ENCODE measurements at places on chromosomes 5 and 9.
A peak's percentile ranks its signal among the peaks of the same experiment; 100 is the strongest.

DNA sequence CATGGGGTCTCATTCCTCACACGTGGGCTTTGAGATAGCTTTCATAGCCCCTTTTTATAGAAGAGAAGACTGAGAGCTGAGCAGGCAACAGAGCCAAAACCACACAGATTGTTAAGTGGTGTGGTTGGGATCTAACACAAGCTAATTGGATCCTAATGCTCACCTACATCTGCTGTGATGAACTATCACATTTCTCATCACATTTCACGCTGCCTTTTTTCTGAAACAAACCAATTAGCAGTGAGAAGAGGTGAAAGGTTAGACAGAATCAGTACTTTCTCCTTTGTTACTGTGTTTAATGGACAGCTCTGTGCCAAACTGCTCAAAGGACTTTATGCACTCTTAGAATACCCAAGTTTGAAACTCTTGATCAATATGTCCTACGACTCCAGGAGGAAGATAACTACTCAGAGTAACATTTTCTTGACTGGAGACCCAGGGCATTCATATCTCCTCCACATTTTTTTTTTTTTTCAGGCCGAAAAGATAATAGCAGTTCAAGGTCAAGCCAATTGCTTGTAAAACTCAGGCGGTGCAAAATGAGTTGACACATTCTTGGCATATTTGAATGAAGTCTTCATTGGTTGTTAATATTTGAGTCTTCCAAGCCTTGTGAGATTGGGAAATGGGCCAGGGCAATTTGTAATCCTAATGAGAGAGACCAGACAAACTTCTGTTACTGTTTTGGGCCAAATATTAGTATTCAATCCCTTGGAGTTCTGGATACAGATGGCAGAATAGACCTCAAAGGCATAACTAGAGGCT, 138.4 kb downstream of the KCTD16 start:
- DNase-seq = no peak

- no peak for DNase-seq
These were observed 422.1 kb upstream of the TNC start for GRCh38 chr9:115540091-115540490.

DNA sequence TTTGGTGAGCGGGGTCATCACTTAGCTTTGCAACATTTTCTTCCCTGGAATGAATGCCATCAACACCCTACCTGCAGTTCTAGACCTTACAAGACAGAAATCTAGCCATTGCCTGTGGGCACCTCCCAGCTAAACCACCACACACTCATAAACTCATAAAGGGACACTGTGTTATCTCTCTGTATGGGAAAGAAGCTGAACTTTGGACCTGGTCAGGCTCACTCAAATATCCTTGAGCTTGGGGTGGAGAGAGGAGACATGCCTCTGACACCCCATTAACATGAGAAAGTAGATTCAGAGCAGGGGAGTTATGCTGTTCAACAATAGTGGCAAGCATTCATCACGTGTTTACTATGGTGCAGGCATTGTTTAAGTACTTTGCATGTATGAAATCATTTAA, 205.6 kb downstream of the ZNF462 start:
- no peak for DNase-seq

DNA sequence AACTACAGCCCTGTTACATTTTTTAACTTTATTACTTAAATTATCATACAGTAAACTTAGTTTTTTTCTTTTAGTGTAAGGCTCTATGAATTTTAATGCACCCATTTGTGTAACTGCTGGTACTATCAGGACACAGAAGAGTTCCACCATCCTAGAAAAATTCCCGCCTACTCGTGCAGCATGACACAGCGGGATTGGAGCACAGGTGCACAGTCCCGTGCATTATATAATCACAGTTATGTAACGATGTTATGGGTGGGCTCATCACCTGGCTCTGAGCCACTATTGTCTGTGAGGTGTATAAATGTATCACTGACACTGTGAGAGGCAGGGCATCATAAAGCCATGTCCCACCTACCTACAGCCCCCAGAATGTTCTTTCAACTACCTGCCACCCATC, 80.7 kb downstream of the DRD1 start:
- no peak for DNase-seq

DNA sequence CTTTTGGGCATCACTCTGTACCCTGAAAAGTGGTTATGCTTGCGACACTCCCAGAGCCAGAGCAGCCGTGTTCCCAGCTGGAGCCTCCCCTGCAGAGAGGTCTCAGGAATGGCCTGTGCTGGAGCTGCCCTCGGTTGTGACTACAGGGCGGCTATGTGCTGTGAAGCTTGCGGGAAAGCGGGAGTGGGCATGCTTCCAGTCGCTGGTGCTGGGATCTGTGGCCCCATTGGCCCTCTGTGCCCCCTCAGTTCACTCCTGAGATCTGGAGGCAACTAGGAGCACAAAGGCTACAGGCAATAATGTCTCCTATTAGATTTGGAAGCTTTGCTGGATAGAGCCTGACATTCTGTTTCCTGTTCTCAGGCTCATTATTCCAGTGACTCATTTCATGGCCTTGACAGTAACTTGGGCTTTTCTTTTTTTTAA, 56.9 kb downstream of the GPR107 start:
- DNase-seq = no peak

GRCh38 chr9:76109953-76110352, 219.5 kb downstream of the PCSK5 start:
- DNase-seq = no peak

DNA sequence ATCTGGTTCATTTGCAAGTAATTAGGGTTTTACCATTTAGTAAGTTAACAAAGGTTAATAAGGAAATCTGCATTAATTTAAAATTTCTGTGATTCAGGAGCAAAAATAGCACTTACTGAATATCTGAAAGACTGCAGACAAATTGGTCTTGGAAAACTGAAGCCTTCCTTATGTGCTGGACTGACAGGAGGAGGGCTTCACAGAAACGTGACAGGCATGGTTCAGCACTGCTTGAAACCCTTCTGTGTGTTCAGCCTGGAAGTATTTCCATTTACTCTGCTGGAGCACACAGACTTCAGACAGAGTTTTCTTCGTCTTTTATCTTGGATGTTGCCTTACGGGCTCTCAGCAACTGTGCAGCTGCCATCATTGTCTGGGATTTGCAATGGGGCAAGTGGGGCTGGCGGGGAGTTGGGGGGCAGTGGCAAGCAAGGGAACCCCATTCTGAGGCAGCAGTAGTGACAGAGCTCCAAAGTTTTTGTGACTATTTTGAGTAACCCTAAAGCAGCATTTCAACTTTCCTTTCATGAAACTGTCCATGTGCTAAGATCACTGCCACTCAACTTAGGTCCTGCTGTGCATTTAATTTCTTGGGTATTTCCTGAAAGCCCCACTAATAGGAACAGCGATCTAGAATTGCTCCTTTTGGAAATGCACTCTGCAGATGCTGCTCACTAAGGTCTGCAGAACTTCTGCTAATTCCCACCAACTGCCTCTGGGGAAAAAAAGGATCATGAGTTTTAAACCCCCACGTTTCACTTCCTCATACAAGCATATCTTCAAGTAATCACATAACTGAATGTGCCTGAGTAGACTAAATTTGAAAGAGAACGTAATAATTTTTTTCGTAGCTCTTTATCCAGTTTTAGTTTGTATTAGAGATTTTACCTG, 56.6 kb downstream of the KCNN2 start:
- DNase-seq = no peak

GRCh38 chr5:10705747-10706146, 55.3 kb downstream of the DAP start:
- DNase-seq = no peak

- DNase-seq = no peak
These were observed 218.9 kb downstream of the NXNL2 start for GRCh38 chr9:88753691-88754367.

DNA sequence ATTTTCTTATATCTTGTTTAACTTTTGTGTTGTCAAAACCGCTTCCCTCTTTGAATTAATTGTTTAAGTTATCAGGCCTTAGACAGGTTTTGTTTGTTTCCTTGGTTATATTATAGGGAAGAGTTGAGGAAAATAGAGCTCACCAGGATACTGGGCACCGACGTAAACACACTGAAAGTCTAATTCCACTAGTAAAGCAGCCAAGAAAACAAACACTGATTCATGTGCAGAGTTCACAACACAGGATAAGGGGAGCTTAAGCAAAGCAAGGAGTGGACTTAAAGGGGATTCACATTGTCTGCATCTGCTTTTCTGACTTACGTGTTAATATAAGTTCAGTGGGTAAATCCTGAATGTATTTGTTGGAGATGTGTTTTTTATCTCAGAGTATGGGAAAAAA, 139.0 kb upstream of the CDH6 start:
- no peak for DNase-seq

DNA sequence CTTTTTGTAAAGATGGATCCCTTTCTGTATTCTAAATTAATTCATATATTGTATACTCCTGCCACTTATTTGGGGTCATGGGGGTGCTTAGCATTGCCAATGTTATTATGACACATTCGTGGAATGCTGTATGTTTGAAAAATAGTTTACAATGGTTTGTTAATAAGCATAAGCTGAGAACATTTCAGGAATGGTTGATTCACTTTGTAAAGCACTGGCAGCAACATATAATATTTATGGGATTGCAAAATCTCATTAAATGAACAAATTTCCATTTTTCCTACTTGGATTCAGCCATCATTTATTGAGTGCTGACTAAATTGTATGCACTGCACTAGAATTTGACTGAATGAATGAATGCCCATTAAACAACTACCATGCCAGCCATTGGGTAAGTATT, 215.2 kb upstream of the KLF4 start:
- no peak for DNase-seq

DNA sequence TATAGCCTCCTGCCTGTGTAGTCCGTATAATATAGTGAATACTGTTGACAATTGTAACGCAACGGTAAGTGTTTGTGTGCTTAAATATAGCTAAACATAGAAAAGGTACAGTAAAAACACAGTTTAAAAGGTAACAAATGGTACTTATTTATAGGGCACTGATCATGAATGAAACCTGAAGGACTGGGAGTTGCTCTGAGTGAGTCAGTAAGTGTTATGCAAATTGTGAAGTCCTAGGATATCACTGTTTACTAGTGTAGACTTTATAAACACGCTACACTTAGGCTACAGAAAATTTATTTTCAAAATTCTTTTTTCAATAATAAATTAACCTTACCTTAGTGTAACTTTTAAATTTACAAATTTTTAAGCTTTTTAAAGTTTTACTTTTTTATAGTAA, 1090.1 kb downstream of the CDH9 start:
- no peak for DNase-seq

GRCh38 chr9:132354637-132355355, at the start of gene SETX:
SETX (minus strand) TSS chr9:132354986; CDS start chr9:132349428, 5,558 bp downstream.
- DNase-seq = peak; percentile 93

- DNase-seq = no peak
These were observed 30.1 kb downstream of the GALNT10 start for GRCh38 chr5:154220625-154221024.

DNA sequence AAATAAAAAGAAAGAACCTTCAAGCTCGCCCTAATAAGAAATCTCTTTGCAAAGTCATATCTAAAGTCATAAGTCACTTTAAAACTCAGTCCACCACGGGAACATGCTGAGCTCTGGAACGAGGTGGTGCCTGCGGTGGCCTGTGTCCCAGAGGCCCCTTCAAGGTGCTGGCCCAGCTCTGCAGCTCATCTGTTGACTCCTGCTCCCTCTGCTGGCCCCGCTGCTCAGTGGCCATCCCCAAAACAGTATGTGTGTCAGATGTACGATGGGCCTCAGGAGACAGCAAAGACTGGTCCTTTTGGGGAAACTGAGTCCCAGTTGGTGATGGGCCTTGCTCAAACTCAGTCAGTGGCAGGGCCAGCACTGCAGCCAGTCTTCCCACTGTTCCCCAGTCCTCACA, 22.8 kb upstream of the FOXB2 start:
- DNase-seq = no peak

DNA sequence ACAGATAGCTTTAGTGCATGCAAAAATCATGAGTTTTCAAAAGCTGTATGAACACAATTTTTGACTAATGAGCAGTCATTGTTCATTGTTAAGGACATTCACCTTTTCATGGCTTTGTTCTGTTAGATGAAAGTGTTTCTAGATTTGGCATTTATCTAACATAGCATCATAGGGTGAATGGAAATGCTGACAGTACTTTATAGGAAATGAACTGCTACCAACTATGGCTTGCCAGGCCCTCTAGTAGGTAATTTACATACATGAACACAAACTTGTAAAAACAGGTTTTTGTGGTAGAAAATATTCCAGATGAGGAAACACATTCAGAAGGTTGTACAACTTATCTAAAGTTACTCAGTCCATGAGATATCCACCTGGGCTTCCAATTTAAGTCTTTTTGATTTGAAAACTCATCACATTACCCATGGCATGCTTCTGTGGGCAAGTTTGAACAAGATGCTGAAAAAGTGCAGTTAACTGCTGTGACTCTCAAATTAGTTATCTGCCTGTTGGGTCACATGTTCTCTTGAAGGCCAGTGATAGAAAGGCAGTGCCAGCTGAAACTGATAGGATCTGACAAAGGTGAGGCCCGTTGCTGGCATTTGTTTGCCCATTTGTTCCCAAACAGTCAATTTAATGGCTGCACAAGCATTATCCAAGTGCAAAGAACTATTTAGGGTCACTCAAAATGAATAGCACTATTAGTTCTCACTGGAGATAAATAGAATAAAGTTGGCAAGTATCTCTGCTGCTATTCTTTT, 399.1 kb downstream of the MAN2A1 start:
- no peak for DNase-seq

- DNase-seq = no peak
These were observed 98.9 kb downstream of the CFAP95 start for GRCh38 chr9:69919461-69920061.

DNA sequence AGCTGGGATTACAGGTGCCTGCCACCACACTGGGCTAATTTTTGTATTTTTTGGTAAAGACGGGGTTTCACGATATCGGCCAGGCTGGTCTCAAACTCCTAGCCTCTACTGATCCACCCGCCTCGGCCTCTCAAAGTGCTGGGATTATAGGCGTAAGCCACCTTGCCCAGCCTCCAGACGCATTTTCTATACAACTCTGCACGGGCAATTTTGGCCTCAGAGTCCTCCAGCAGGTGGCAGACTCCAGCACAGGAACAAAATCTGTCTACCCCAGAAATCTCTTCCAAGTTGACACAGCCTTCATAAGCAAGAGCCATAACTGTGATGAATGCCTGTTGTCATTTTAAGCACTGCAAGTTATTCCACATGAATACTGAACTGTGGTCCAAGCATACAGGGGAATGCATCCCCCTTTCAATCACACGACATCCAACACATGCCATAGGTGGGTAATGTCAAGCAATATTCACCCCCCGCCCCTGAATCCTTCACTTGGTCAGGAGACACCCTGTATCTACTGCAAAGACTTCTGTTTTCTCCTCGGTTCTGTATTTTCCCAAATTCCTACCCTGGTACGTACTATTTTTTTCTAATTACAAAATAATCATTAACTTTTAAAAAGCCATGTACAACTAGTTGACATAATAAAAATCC, 50.8 kb downstream of the ALDH7A1 start:
- no peak for DNase-seq

DNA sequence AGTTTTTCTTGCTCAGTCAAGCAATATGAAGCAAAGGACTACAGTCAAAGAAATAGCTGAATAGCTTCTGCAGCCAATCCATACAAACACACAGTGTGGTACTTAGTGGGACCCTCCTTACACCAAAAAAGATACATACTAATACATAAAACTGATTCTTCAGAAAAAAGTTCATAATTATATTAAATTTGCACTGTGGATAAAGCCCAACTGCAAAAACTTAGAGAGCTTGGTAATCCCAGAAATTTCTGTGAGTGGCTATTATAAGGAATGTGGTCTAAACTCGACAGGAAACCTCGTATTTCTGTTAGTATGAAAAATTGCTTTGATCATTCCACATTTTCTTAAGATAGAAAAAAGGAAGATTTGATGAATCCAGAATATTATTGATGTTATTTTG, 245.4 kb downstream of the FBXL17 start:
- no peak for DNase-seq
